CD4-positive, alpha-beta T cell (primary cell): ENCODE measurements at places on chromosomes 2 and 18. TPM values are rescaled to one million over a fixed set of nuclear protein-coding genes. Genes with fewer than 3 reads are reported as not detected.

Gene UGT1A10
- total RNA-seq, result not detected

DNA sequence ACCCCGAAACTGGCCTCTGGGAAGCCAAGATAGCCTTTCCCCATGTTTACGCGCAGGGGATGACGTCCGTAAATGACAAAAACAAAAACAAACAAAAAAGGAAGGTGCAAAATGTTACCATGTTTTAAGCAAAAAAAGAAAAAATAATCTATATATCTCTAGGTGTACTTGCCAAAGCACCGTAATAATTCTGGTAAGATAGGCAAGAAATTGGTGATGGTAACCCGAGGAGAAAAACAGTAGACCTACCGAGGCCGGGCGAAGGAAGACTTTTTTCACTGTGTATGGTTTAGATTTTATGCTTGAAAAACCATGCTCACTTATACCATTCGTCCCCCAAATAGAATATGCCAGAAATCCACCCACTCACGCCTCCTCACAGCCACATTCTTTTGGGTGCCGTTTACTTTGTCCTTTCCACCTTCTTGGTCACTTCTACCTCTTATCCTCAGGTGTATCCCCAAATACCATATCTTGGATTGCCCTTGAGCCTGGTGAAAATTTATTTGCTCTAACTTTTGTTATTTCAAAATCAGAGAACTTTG lies 8.0 kb downstream of the GATA6 start:
- no peak overlapping the region for H3K27ac ChIP-seq
- no peak for DNase-seq
- H3K4me1 ChIP-seq, result no peaks in the 10 kb centered on the region
- H3K27me3 ChIP-seq, result peaks cover 29% of the 10 kb centered on the region
- no peak overlapping the region for H3K4me3 ChIP-seq

Gene CAPN14
- total RNA-seq, result 0.20 TPM

- H3K4me1 ChIP-seq, result no peaks in the 10 kb centered on the region
- H3K27me3 ChIP-seq, result no peaks in the 10 kb centered on the region
These were observed 24.1 kb downstream of the SLC25A52 start for GRCh38 chr18:31736630-31737029.

DNA sequence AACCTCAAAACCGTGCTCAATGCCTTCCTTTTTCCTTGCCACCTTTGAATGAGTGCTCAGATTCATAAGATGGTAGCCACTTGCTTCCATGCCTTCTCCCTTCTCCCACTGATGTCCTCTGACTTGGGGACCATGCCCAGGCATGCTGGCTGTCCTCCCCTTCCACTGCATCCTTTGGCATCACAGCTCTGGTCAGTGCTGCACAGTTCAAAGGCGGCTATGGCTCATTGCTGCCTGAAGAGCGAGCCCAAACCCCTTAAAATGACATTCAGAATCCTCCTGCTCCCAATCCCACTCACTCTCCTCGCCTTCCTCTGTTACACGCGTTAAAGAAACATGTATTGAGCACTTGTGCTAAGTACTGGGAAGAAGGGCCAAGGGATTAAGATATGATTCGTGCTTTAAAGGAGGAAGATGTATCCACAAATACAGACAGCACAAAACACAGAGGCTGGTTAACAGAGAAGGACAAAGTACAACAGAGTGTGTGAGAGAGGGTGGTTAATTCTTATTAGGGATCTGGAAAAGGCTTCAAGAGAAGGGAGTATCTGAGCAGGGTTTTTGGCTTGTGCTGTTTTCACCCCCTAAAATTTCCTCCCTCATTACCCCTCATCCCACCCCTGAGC lies 81.8 kb downstream of the CERKL start:
- no peaks in the 10 kb centered on the region for H3K36me3 ChIP-seq
- no peak for DNase-seq
- H3K27ac ChIP-seq, result no peak overlapping the region
- H3K27me3 ChIP-seq, result no peaks in the 10 kb centered on the region
- no peaks in the 10 kb centered on the region for H3K4me1 ChIP-seq

Gene GPR39
- not detected for total RNA-seq

DNA sequence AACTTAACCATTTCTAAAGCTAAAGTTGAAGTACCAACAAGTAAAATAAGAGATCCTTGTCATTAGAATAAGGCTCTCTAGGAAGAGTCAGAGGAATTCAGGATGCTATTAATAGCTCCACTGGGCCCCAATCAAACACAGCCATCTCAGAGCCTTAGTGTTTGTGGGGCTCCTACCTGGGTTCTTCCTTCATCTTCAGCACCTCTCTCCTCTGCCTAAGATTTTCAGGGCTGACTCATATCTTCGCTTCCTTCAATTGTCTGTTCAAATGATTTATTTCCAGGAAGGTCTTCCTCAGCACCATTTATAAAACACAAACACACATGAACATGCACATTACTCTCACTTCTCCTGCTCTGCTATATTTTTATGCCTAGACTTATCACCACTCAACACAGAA lies 119.5 kb downstream of the COL6A3 start:
- no peak overlapping the region for H3K27ac ChIP-seq
- peaks cover 26% of the 10 kb centered on the region for H3K27me3 ChIP-seq
- no peaks in the 10 kb centered on the region for H3K36me3 ChIP-seq
- H3K4me1 ChIP-seq, result peaks cover 4% of the 10 kb centered on the region

DNA sequence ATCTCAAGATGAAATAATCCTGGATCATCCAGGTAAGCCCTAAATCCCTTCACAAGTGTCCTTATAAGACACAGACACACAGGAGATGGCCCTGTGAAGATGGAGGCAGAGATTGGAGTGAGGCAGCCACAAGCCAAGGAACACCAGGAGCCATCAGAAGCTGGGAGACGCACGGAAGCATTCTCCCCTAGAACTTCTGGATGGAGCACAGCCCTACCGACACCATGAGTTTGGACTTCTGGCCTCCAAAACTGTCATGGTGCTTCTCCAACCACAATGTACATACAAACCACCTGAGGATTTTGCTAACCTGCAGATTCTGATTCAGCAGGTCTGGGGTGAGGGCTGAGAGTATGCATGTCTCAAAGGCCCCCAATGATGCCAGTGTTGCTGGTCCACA lies 42.5 kb downstream of the ADD2 start:
- no peak overlapping the region for H3K4me3 ChIP-seq
- H3K27ac ChIP-seq, result no peak overlapping the region
- no peaks in the 10 kb centered on the region for H3K27me3 ChIP-seq

DNA sequence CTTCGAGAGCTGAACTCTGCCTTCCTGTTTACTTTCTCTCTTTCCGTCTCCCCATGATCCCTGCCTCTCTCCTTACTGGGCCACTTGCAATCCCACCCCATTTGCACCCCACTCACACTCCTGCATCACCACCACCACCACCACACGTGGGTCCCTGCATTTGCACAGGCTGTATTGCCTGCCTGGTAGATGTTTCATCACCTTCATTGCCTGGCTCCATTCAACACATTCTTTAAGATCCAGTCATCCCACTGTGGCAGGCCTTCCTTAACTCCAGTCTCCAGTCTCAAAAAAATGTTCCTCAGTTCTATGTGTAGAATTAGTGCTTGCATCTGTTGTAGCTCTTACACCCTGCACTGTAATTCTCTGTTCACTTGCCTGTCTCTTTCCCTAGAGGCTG lies 13.9 kb downstream of the NOSTRIN start:
- no peaks in the 10 kb centered on the region for H3K27me3 ChIP-seq
- H3K4me1 ChIP-seq, result no peaks in the 10 kb centered on the region
- H3K4me3 ChIP-seq, result no peak overlapping the region

DNA sequence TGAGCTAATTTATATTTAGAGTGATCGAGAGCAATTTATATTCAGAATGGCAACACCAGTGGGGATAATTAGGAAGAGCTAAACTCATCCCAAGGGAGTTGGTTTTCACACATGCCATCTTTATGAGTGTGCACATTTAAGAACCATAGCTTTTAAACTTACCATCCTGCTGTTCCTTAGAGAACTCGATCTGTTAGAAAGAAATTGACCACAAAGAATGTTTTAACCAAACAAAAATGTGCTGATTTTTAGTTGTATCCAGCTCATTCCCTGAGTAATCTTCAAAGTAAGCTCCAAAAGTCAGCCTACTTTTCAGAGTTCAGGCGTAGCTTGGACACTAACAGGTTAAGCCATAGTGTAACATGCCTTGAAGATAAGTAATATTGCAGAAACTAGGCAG lies 12.6 kb downstream of the MYL1 start:
- no peak overlapping the region for H3K4me3 ChIP-seq
- no peak overlapping the region for H3K27ac ChIP-seq
- H3K4me1 ChIP-seq, result no peaks in the 10 kb centered on the region
- no peaks in the 10 kb centered on the region for H3K36me3 ChIP-seq

DNA sequence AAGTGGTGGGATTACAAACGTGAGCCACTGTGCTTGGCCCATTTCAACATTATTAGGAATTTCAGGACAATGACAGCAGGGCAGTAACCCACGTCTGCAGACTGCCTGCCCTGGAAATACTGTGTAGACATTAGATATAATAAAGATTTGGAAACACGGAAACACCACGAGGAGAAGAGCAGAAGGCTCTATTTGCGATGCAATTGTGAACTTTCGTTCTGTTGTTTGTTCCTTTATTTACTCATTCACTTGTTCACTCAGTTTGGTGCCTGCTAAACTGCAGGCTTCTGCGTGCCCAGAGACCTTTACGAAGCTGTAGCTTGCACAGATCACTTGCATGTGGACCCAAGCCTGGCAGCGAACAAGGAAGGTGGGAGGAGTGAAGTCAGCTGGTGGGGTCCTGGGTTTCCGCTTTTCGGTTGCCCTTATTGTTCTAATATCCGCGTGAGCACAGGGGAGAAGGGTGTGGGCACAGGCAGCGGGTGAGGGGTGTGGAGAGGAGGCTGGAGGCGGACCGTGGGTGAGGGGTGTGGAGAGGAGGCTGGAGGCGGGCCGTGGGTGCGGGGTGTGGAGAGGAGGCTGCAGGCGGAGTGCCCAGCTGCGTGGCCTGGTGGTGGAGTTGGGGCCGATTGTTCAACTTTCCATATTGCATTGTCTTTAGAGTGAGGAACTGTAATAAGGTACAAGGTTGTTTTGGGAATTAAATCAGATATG lies 3.4 kb downstream of the COLEC11 start:
- H3K27ac ChIP-seq, result no peak overlapping the region
- H3K27me3 ChIP-seq, result no peaks in the 10 kb centered on the region
- no peaks in the 10 kb centered on the region for H3K4me1 ChIP-seq
- no peak overlapping the region for H3K4me3 ChIP-seq

DNA sequence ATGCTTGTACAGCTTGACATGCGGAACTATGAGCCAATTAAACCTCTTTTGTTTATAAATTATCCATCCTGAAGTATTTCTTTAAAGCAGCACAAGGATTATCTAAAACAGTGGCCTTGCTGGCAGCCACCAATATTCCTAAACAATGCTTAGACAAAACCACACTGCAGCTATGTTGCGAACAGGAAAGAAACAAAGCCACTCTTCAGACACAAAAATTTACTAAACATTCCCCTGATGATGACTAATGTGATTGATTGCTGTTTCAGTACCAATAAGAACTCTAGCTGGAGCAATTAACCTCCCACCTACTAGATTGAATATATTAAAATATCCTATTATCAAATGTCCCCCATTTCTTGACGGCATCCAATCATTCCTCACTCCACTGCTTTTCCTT lies 325.8 kb upstream of the REG3G start:
- no peaks in the 10 kb centered on the region for H3K4me1 ChIP-seq
- no peak overlapping the region for H3K4me3 ChIP-seq
- DNase-seq, result no peak
- no peaks in the 10 kb centered on the region for H3K27me3 ChIP-seq

- no peaks in the 10 kb centered on the region for H3K27me3 ChIP-seq
- H3K4me1 ChIP-seq, result no peaks in the 10 kb centered on the region
- DNase-seq, result no peak
- no peak overlapping the region for H3K4me3 ChIP-seq
These were observed 105.7 kb downstream of the LRRC30 start for GRCh38 chr18:7336623-7337022.

Gene EGR4
- 0.17 TPM for total RNA-seq

- H3K4me3 ChIP-seq, result no peak overlapping the region
- no peaks in the 10 kb centered on the region for H3K27me3 ChIP-seq
- H3K4me1 ChIP-seq, result no peaks in the 10 kb centered on the region
- H3K27ac ChIP-seq, result no peak overlapping the region
These were observed 15.3 kb upstream of the CREB1 start for GRCh38 chr2:207514451-207514850.

DNA sequence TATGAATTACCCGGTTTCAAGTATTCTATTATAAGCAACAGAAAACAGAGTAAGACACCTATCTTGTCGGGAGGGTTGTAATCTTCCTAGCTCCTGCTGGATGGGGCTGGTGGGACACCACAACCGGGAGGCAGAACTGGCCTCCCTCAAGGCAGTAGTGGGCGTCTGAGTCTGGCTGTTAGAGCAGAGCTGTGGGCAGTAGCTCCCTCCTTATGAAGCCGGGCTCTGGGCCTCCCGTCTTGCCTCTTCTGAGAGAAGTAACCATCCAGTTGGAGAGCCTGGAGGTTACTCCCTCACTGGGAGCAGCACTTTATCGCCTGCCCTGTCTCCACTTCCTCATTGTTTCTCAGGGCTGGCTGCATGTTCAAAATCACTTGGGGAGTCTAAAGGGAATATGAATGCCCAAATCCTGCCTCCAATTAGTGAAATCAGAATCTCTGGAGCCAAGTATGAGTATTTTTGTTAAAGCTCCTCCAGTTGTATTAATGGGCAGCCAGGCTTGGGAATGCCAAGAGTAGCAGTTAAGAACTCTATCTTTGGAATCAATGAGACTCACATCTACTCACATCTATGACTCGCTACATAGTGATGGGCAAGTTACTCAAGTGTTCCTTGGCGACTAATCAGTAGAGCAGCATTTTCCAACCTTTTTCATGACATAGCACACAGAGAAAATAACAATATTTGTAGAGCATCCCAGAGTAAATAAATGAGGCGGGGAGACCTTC lies 27.3 kb upstream of the NRP2 start:
- H3K27ac ChIP-seq, result no peak overlapping the region
- no peak for DNase-seq
- no peaks in the 10 kb centered on the region for H3K36me3 ChIP-seq
- no peaks in the 10 kb centered on the region for H3K4me1 ChIP-seq

GRCh38 chr2:122249673-122250072 lies 494.2 kb downstream of the TSN start:
- H3K27ac ChIP-seq, result no peak overlapping the region
- no peaks in the 10 kb centered on the region for H3K4me1 ChIP-seq
- H3K27me3 ChIP-seq, result no peaks in the 10 kb centered on the region
- no peak for DNase-seq

Gene APLF
- total RNA-seq, result 4.1 TPM

Gene CYP27C1
- total RNA-seq, result not detected

DNA sequence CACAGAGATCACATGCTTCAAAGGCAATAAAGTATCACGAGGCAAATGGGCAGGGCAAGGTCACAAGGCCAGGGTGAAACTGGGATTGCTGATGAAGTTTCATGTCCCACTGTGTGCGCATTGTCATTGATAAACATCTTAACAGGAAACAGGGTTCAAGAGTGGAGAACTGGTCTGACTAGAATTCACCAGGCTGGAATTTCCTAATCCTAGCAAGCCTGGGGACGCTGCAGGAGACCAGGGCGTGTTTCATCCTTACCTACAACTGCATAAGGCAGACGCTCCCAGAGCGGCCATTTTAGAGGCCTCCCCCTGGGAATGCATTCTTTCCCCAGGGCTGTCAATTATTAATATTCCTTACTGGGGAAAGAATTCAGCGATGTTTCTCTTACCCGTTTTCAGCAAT lies 33.2 kb downstream of the PTPN4 start:
- no peak overlapping the region for H3K4me3 ChIP-seq
- no peak overlapping the region for H3K27ac ChIP-seq
- peaks cover 20% of the 10 kb centered on the region for H3K36me3 ChIP-seq
- DNase-seq, result no peak
- no peaks in the 10 kb centered on the region for H3K27me3 ChIP-seq
- peaks cover 15% of the 10 kb centered on the region for H3K4me1 ChIP-seq

- no peaks in the 10 kb centered on the region for H3K36me3 ChIP-seq
- no peaks in the 10 kb centered on the region for H3K4me1 ChIP-seq
- H3K27me3 ChIP-seq, result no peaks in the 10 kb centered on the region
- no peak overlapping the region for H3K4me3 ChIP-seq
- no peak overlapping the region for H3K27ac ChIP-seq
These were observed 12.7 kb upstream of the CDH19 start for GRCh38 chr18:66616523-66616983.

Gene PLCD4
- 0.77 TPM for total RNA-seq

Gene REG1B
- total RNA-seq, result not detected
